Kidney capillary endothelial cell (primary cell): ENCODE measurements at places on chromosomes 12 and 14.

GRCh38 chr12:113101751-113102150 lies 33.8 kb downstream of the RASAL1 start:
- DNase-seq, result no peak

DNA sequence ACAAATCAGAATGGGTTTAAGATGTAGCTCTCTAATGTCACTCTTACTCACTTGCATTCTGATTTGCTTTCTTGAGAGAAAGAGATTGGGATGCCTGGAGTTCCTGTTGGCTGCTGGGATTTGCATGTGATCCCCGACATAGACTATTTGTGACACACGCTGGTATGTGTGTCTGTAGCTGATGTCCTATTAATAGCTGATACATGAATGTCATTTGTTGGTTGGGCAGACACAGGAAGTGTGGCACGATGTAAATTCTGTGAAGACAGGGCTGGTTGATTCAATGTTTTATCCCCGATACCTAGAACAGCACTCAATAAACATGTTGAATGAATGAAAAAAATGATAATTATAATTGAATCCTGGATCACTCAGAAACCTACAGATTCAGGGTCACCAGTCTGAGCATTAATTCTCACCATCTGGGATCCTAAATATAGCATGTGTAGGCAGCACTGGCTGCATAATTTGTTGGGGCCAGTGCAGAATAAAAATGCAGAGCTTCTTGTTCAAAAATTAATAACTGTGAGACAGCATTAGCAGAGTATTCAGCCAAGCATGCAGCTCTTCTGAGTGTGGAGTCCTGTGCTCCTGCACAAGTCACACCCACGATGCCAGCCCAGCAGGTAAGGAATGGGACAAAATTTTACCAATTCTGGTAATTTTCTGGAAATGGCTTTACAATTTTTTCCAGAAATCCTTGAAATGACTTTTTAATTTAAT lies 35.5 kb upstream of the SOCS2 start:
- DNase-seq, result peak; percentile 63

DNA sequence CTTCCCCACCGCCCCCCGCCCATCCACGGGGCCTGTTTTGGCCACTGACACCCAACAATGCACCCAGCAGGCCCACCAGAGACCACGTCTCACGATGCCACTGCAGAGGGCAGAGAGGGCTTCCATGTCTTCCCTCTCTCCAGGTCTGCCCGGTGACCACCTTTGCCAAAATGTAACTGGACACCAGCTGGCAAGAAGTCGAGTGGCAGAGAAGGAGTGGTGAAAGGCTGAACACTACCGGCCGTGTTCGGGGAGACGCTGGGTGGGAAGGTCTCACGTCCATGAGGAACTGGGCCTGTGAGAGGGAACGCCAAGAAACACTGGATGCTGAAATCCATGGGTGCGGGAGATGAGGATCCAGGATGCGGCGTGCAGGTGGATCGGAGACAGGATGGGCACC lies 308.2 kb downstream of the ADGRD1 start:
- DNase-seq, result no peak

GRCh38 chr12:124681779-124682391 lies 114.5 kb upstream of the NCOR2 start:
- peak; percentile 70 for DNase-seq

DNA sequence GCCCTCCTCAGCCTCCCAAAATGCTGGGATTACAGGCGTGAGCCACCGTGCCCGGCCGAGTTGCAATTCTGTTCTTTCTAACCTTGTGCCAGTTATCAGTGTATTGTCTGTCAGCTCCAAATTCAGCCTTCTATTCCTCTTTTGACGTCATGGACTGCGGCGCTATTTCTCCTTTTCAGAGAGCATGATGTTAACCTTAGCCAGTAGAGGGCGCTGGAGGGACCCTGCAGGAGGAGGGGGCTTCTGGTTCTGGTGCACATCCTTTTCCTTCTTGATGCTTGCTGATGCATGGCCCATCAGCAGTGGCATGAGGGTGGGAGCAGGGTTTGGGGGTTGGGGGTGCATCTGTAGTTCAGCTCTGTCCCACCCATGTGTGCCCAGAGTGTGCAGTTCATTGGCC lies 179.3 kb upstream of the RMST start:
- DNase-seq, result no peak

- no peak for DNase-seq
These were observed 38.0 kb downstream of the PTGER2 start for GRCh38 chr14:52352061-52352491.

DNA sequence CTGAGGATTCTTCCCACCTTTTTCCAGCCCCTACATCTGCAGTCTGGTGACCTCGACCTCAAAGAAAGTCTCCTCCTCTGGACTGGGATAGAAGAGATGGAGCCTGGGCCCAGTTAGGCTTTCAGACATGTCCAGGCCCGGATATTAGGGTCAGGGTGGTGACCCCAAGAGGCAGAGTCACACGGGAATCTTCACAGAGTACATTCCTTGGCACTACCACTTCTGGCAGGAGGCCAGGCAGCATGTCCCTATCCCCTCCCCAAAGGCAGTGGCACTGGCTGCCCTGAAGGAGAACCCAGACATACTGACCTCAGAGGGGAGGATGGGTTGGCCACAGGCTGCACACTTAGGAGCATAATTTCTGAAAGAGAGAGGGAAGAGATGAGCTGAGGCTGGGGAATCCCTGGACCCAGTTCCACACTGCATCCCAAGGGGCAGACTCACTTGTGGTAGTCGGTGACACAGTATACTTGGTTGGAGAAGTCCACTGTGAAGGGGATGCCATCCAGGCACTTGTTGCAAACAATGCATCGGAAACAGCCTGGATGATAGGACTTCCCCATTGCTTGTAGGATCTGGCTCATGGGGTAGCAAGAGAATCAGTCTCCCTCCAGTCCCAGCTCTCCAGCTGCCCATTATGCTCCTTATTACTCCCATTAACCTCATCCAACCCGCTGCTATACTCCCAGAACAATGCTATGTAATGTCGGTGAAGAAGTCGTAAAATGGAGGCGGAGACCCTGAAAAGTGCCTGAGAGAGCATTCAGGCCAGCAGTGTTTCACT lies 7.6 kb downstream of the AJUBA start:
- no peak for DNase-seq

DNA sequence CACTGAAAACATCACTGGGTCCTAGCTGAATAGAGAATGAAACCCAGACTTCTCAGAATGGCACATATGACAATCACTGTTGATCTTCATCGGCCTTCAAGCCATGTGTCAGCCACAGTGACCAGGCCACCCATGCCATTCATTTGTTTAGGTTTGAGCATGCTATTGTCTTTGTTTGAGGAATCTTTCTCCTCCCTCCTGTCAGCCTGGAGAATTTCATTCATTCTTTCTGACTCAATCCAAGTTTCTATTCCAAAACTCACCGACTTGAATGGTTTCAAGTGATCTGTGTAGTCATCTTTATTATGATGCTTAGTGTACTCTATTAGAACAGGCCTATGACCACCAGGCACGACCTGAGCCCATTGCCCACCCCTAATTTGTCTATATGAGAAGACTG lies 106.3 kb downstream of the ETNK1 start:
- no peak for DNase-seq

DNA sequence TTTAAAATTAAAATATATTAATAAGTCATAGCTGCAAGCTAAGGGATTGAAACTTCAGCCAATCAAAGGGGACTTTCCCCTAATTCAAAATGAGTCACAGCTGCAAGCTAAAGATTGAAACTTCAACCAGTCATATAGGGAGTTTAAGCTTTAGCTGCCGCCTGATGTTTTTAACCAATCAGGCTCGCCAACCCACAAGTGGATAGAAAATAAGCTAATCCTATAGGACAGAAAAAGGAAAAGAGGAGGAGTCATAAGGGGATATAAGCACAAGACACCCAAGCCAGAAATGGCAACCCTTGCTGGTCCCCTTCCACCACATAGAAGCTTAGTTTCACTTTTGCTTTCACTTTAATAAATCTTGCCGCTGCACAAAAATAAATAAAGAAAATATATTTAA lies 1154.6 kb downstream of the GALC start:
- no peak for DNase-seq

DNA sequence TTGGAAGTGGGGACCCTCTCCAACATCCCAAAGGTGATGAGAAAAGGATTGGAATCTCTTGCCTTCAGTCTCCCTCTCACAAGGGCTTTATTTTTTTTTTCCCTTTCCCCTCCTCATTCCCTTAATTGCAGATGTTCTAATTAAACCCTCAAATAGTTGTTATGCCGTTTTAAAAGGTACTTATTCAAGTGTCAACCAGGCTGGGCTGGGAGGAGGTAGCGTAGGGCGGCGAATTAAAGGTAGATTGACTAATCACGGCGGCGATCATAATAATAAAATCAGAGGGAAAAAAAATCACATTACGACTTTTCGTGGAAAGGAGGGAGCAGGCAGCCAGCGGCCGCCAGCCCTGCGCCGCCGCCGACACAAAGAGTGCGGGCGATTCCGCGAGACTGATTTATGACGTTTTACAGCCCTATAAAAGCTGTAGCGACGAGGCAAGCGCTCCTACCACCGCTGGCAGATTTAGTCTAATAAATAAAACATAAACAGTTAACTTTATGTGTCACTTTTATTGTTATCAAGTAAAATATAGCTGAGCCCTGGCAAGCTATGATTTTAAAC lies 1.7 kb upstream of the HOXC4 start:
- no peak for DNase-seq

GRCh38 chr12:10722502-10722904 lies 620 bp downstream of the YBX3 start:
- peak; percentile 40 for DNase-seq

DNA sequence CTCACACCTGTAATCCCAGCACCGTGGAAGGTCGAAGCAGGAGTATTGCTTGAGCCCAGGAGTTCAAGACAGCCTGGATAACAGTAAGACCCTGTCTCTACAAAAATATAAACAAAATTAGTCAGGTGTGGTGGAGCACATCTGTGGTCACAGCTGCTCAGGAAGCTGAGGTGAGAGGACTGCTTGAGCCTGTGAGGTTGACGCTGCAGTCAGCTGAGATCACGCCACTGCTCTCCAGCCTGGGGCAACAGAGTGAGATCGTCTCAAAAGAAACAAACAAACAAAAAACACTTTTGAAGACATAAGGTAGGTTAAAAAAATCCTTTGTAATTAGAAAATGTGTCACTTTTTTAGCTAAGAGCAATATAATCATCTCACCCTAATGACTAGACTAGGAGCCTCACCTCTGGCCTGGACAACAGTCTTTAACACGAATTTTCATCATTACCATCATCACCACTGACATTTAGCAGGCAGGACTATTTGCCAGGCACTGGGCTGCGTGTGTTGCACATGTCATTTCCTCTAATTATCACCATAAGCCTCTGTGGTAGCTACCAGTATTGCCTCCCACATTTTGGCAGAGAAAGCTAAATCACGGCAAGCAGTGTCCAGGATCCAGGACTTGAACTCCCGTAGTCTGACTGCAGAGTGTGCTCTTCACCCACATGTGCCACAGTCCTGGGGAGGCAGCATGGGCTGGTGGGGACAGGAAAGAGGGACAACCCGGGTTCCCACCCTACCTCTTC lies 4.6 kb upstream of the SYCP3 start:
- no peak for DNase-seq

DNA sequence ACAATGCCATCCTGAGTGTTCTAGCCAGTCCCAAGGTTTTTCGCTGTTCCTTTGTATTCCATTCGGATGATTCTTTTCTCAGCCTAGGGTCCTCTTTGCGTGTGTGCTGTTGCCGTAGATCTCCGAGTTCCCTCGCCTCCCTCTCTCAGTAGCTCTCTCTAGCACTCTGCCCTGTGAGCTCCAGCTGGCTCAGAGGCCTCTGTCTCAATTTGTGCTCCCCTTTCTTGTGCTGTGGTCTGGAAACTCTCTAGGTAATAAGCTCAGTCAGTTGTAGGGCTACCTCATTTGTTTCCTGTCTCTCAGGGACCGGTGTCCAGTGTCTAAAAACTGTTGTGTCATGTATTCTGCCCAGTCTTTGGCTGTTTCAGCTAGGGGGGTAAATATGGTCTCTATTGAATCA lies 179.3 kb downstream of the PCNX1 start:
- no peak for DNase-seq

DNA sequence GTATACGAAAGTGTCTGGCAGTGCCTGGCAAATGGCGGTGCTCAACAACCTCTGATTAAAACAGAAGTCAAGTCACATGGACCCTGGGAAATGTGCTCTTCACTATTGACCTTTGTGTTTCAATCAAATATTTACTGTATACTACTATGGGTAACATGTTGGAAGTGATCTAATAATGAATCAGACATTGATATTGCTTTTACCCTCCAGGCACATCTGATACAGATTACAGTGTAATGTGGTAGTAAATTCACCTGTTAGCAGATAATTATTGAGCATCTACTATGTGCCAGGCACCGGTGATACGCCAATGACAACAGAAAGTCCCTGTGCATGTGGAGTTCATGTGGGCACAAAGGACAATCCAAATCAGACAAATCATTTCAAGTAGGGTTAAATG lies 63.1 kb downstream of the STON2 start:
- no peak for DNase-seq

DNA sequence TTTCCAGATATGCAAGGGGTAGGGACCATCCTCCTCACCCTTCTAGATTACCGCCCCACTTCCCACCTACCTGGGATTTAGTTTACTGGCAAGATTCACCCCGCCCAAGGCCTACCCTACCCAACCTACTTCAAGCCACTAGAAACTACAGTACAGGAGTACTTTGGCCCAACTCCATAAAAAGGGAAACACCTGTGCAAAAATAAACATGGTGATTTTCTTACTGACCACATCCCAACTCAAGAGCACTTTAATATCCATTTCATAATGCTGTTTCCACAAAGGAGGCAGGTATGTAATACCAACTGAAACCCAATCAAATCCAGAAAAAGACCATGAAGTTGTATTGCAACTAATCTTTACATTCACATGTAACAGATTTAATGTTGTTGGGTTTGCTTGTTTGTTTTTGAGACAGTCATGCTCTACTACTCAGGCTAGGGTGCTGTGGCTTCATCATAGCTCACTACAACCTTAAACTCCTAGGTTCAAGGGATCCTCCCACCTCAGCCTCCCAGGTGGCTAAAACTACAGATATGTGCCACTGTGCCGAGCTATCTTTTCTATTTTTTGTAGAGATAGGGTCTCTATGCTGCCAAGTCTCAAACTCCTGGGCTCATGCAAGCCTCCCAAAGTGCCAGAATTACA lies 41.7 kb upstream of the RAP1B start:
- DNase-seq, result no peak

- DNase-seq, result no peak
These were observed 206.0 kb upstream of the DCN start for GRCh38 chr12:91388573-91388972.
